A549 treated with CpdA at 1 μM for 4 hours (cell line): ENCODE measurements at places on chromosomes 11 and 22. TPM values are rescaled to one million over a fixed set of nuclear protein-coding genes. Genes with fewer than 3 reads are reported as not detected.

Gene GSTT2B
- total RNA-seq = 0.28 to 0.48 TPM (median 0.40 TPM) in 4 of 5 replicates, not detected in the other

Gene CCDC157
- total RNA-seq = 2.2 to 3.3 TPM (median 3.2 TPM) in 5 replicates

Gene CDC42BPG
- 1.4 to 1.8 TPM (median 1.6 TPM) in 5 replicates for total RNA-seq

Gene RFPL2
- 0.09 to 0.30 TPM (median 0.20 TPM) in 5 replicates for total RNA-seq

Gene SLC29A2
- total RNA-seq = 3.2 to 5.0 TPM (median 4.5 TPM) in 5 replicates

Gene RAB30
- 4.6 to 7.5 TPM (median 6.1 TPM) in 5 replicates for total RNA-seq
